ENCODE measurements at places on chromosomes 13 and 19. TPM values are rescaled to one million over a fixed set of nuclear protein-coding genes. Genes with fewer than 3 reads are reported as not detected.

DNA sequence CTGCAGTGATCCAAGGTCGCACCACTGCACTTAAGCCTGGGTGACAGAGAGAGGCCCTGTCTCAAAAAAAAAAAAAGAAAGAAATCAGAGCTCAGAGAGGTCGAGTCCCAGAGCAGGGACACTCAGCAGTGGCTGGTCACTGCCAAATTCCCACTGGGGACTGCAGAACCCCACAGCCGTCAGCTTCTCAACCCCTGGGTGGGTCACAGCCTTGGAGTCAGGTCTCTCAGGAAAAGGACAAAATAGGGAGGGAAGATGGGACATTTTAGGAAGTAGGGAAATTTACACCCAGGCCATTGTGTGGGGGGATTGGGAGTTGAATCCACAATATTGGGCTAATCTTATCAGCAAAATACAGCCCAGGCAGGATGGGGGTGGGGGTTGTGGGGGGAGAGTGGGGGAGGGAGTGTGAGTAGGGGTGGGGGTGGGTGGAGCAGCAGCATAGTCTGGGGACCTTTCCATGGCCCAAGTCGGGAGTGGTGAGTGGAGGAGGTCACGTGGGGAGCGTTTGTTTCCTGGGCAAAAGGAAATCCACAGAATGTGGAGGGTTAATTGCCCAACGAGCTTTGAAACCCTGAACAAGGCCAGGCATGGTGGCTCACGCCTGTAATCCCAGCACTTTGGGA is 5.0 kb upstream of the CCDC194 start:
- no peaks in the 10 kb centered on the region for H3K36me3 ChIP-seq
- no peak overlapping the region for H3K27ac ChIP-seq
- H3K4me3 ChIP-seq = no peak overlapping the region

DNA sequence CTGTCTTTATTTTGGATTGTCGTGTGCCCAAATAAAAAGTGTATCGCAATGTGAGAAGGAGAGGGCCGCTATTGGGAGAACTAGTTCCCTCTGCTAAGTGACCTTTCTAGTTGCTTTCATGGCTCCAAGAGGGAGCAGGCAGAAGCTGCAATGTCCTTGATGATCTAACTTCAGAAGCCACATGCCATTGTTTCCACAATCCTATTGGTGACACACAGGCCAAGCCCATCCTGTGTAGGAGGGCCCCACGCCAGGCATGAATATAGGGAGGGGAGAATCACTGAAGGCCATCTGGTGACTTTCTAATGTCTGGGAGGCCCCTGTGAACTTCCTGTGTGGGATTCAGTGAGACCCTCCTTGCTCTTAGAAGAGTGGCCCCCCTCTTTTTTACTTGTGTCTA is 47.8 kb upstream of the KPNA3 start:
- DNase-seq = no peak
- no peak overlapping the region for H3K27ac ChIP-seq

The EID2B gene
- 1.9 TPM for total RNA-seq

- H3K4me3 ChIP-seq = peak overlapping the region; percentile 2
- H3K27ac ChIP-seq = peak overlapping the region; percentile 87
- no peaks in the 10 kb centered on the region for H3K27me3 ChIP-seq
- H3K36me3 ChIP-seq = peaks cover 3% of the 10 kb centered on the region
These were observed 5.2 kb downstream of the SLC25A42 start for GRCh38 chr19:19068659-19069654.

- DNase-seq = no peak
- H3K36me3 ChIP-seq = no peaks in the 10 kb centered on the region
- H3K27me3 ChIP-seq = no peaks in the 10 kb centered on the region
- H3K27ac ChIP-seq = no peak overlapping the region
- no peak overlapping the region for H3K4me3 ChIP-seq
- H3K4me1 ChIP-seq = no peaks in the 10 kb centered on the region
These were observed 10.8 kb downstream of the NFKBID start for GRCh38 chr19:35889370-35890112.

GRCh38 chr13:31598990-31599389 is 140.3 kb upstream of the RXFP2 start:
- DNase-seq = no peak
- no peak overlapping the region for H3K4me3 ChIP-seq
- no peaks in the 10 kb centered on the region for H3K27me3 ChIP-seq
- no peaks in the 10 kb centered on the region for H3K4me1 ChIP-seq

GRCh38 chr13:113762538-113762937 is 3.5 kb downstream of the TMEM255B start:
- H3K27ac ChIP-seq = no peak overlapping the region
- no peaks in the 10 kb centered on the region for H3K36me3 ChIP-seq
- H3K4me3 ChIP-seq = no peak overlapping the region
- H3K4me1 ChIP-seq = no peaks in the 10 kb centered on the region
- peaks cover 34% of the 10 kb centered on the region for H3K27me3 ChIP-seq

DNA sequence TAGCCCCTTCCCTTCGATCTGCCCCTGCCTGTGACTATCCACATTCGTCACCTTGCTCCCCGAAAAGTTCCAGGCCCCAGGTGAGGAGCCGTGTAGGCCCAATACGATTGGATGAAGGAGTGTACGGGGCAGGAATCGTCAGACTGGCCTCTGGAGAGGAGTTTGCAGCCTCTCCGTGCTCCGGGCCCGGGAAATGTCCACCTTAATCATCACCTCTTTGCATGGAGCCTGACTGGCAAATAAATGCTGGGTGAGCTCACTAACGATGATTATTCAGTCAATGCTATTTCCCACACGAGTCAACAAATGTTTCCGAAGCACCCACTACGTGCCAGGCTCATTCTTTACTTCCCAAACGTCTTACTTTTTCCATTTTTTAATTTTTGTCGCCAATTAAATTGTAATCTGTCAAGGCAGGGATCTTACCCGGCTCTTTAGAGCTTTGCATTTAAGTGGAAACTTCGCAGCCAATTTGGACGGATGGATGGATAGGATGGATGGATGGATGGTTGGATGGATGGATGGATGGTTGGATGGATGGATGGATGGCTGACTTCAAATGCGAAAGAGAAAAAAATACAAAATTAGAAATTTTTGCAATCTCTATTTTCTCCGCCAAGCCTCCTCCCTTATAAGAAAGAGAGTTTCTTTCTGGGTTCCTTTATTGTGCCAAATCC is 45.8 kb downstream of the TGDS start:
- H3K4me1 ChIP-seq = peaks cover 7% of the 10 kb centered on the region
- H3K27ac ChIP-seq = peak overlapping the region; percentile 91
- H3K4me3 ChIP-seq = peak overlapping the region; percentile 92
- DNase-seq = no peak
- no peaks in the 10 kb centered on the region for H3K36me3 ChIP-seq

GRCh38 chr13:66809485-66809884 is 420.7 kb downstream of the PCDH9 start:
- no peak overlapping the region for H3K27ac ChIP-seq
- no peak for DNase-seq
- H3K36me3 ChIP-seq = no peaks in the 10 kb centered on the region
- H3K4me3 ChIP-seq = no peak overlapping the region

DNA sequence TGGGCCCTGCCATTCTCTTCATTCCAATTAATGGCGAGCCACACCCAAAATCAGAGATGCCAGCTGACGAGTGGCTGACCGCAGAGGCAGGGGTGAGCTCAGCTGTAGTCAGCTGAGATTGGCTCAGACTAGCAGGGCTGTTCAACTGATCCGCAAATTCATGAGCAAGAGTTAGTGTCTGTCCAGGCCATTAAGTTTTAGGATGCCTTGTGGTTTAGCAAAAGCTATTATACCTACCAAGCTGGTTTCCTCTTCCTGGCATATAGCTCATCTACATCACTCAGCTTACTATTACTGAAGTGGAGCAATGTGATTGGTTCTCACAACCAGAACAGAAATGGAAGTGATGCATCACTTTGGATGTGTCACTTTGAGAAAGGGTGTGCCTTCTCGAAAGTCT is 148.7 kb downstream of the NALCN start:
- H3K4me3 ChIP-seq = no peak overlapping the region
- no peaks in the 10 kb centered on the region for H3K4me1 ChIP-seq
- H3K27ac ChIP-seq = no peak overlapping the region
- no peaks in the 10 kb centered on the region for H3K27me3 ChIP-seq
- H3K36me3 ChIP-seq = no peaks in the 10 kb centered on the region
- peak; percentile 9 for DNase-seq

DNA sequence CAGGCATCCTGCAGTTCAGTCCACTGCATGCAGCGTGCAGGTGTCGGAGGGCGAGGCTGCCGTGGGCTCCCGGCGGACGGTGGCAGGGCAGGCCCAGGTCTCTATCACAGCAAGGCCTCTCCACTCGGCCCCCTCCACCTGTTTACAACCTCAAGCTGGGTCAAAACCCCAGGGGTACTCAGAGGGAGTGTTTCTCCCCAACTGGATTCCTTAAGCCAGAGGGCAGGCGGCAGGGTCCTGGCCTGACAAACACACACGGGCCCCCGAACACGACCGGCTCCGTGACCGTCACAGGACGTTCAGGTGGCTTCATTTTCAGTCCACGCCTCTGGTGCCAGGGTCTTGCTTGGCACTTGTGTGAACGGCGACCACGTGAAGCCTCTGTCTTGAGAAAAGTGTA is 23.5 kb downstream of the RASA3 start:
- DNase-seq = peak; percentile 44
- peak overlapping the region; percentile 81 for H3K27ac ChIP-seq
- H3K36me3 ChIP-seq = no peaks in the 10 kb centered on the region
- H3K4me3 ChIP-seq = no peak overlapping the region

The CLDN10 gene
- not detected for total RNA-seq

- H3K27ac ChIP-seq = no peak overlapping the region
- H3K4me3 ChIP-seq = no peak overlapping the region
- H3K4me1 ChIP-seq = no peaks in the 10 kb centered on the region
- no peak for DNase-seq
These were observed 62.4 kb downstream of the TEX29 start for GRCh38 chr13:111382877-111383276.

The ZNF43 gene
- 5.8 TPM for total RNA-seq

GRCh38 chr13:28489524-28489931 is 5.4 kb downstream of the FLT1 start:
- peak overlapping the region; percentile 44 for H3K4me3 ChIP-seq
- H3K27ac ChIP-seq = no peak overlapping the region
- no peaks in the 10 kb centered on the region for H3K27me3 ChIP-seq
- H3K4me1 ChIP-seq = peaks cover 3% of the 10 kb centered on the region
- no peaks in the 10 kb centered on the region for H3K36me3 ChIP-seq
- no peak for DNase-seq

DNA sequence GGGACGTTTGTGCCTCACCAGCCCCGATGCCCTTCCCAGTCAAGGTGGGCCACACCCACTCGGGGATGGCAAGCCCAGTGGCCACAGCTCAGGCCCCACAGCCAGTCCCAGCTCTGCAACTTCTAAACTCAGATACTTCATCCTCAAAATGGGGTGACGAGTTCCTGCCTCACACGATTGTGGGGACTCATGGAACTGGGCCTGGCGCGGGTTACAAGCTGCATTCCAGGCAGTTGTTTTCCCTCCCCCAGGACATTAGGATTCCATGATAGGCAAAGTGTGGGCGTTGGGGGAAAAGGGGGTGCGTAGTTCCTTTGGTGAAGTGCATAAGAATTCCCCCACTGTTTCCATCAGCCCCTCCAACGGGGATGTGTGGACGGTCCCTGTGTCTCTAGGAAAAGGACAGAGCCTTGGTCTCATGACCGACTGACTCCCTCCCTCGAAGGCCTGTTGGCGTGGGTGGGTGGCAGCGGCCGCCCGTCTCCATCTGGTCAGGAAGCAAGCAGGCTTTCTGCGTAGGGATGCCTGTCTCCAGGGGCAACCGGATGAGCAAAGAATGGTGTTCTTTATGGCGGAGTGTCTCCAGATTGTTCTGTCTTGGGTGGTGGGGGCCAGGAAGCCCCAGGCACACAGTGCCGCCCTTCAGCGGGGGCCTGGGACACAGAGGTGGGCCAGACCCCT is 21.1 kb upstream of the NPAS1 start:
- peaks cover 47% of the 10 kb centered on the region for H3K36me3 ChIP-seq
- H3K27me3 ChIP-seq = no peaks in the 10 kb centered on the region
- no peak overlapping the region for H3K4me3 ChIP-seq

DNA sequence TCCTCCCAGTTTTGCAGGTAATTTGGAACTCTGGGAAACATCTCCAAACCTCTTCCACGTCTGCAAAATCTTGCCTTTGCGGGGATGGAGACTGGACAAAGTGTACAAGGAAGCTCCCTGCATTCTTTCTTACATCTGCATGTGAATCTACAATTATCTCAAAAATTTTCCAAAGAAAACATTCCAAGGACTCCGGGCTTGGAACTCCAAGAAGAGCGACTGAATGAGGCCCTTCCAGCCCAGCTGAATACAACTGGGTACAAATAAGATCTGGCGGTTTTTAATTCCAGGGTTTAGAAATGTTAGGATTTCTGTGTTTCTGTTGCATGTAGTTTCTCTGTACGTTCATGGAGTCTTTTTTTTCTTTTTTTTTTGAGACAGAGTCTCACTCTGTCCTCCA is 28.5 kb downstream of the EXOC3L2 start:
- no peak overlapping the region for H3K27ac ChIP-seq
- H3K4me3 ChIP-seq = no peak overlapping the region
- no peak for DNase-seq
- no peaks in the 10 kb centered on the region for H3K4me1 ChIP-seq

The GPR18 gene
- not detected for total RNA-seq

GRCh38 chr19:11982526-11982925 is 17.7 kb downstream of the ZNF763 start:
- no peaks in the 10 kb centered on the region for H3K4me1 ChIP-seq
- H3K27ac ChIP-seq = no peak overlapping the region
- peaks cover 14% of the 10 kb centered on the region for H3K36me3 ChIP-seq
- no peaks in the 10 kb centered on the region for H3K27me3 ChIP-seq

The DCUN1D2 gene
- total RNA-seq = 65.7 TPM

DNA sequence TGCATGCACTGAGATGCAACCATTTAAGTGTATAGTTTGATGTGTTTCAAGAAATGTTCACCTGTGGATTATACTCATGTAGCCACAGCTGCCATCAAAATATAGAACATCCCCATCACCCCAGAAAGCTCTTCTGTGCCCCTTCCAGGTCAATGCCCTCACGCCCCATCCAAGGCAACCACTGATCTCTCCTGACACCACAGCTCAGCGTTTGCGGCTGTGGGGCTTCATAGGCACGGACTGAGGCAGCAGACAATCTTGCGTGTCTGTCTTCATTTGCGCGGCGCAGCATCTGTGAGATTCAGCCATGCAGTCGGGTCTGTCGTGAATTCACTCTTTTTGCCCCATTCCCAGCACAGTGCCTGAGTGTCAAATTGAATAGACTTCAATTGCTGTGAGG is 153.8 kb upstream of the UQCRFS1 start:
- no peaks in the 10 kb centered on the region for H3K36me3 ChIP-seq
- H3K4me3 ChIP-seq = no peak overlapping the region
- peaks cover 2% of the 10 kb centered on the region for H3K27me3 ChIP-seq
- H3K27ac ChIP-seq = no peak overlapping the region

All from psoas muscle (tissue), 8 donors.